Osteocyte (in vitro differentiated cells): ENCODE measurements at places on chromosomes 5 and 9. TPM values are rescaled to one million over a fixed set of nuclear protein-coding genes. Genes with fewer than 3 reads are reported as not detected.

DNA sequence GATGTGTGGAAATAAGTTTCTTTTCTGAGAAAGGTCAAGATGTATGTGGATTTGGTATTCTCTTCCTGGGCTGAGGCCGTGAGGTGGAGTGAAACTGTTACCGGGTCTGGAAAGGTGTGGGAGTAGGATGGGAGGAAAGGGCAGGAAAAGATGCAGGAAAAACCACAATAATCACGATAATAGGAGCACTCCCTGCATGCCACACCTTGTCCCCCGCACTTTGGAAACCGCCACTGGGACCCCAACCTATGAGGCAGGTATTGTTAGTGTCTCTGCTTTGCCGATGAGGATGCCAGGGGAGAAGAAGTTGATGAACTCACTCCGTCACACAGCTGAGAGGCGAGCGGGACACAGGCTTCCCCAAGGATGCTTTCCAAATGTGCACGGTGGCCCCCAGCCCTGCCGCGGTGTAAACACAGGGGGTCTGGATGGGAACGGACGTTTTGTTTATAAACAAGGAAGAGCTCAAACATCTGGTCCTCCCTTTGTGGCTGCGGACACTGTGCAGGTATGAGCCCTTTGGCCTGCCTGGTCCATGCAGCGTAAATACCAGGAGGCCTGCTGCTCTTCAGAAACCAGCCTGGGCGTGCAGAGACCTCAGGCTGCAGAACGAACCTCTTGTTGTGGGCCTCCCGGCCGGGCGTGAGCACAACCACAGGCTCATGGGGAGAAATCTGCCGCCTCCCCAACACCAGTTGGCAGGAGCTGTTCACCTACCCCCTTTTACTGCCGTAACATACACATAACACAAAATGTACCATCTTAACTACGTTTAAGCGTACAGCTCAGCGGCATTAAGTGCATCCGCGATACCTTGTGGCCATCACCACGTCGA lies 126.7 kb downstream of the COL23A1 start:
- H3K4me3 ChIP-seq, result no peak overlapping the region
- no peaks in the 10 kb centered on the region for H3K36me3 ChIP-seq
- DNase-seq, result peak; percentile 74

GRCh38 chr9:76581731-76582130 lies 122.7 kb downstream of the GCNT1 start:
- no peaks in the 10 kb centered on the region for H3K36me3 ChIP-seq
- no peak overlapping the region for H3K4me3 ChIP-seq
- peaks cover 10% of the 10 kb centered on the region for H3K4me1 ChIP-seq
- H3K27ac ChIP-seq, result no peak overlapping the region
- no peaks in the 10 kb centered on the region for H3K27me3 ChIP-seq
- peak; percentile 56 for DNase-seq

- H3K4me3 ChIP-seq, result no peak overlapping the region
- no peaks in the 10 kb centered on the region for H3K4me1 ChIP-seq
- H3K27me3 ChIP-seq, result no peaks in the 10 kb centered on the region
- DNase-seq, result no peak
- H3K27ac ChIP-seq, result no peak overlapping the region
Observed at GRCh38 chr5:23367874-23368273, 139.5 kb upstream of the PRDM9 start.

GRCh38 chr5:67774786-67775185 lies 440.8 kb upstream of the PIK3R1 start:
- no peak for DNase-seq
- no peaks in the 10 kb centered on the region for H3K4me1 ChIP-seq
- H3K36me3 ChIP-seq, result no peaks in the 10 kb centered on the region
- H3K27ac ChIP-seq, result no peak overlapping the region
- H3K4me3 ChIP-seq, result no peak overlapping the region

GRCh38 chr9:755454-756381 lies 85.8 kb upstream of the DMRT1 start:
- H3K27me3 ChIP-seq, result peaks cover 17% of the 10 kb centered on the region
- H3K4me3 ChIP-seq, result no peak overlapping the region
- H3K4me1 ChIP-seq, result peaks cover 28% of the 10 kb centered on the region
- no peak overlapping the region for H3K27ac ChIP-seq

GRCh38 chr9:98652741-98653140 lies 56.0 kb downstream of the GABBR2 start:
- H3K27me3 ChIP-seq, result peaks cover 17% of the 10 kb centered on the region
- H3K36me3 ChIP-seq, result no peaks in the 10 kb centered on the region
- H3K4me3 ChIP-seq, result no peak overlapping the region
- no peak for DNase-seq
- H3K4me1 ChIP-seq, result no peaks in the 10 kb centered on the region

DNA sequence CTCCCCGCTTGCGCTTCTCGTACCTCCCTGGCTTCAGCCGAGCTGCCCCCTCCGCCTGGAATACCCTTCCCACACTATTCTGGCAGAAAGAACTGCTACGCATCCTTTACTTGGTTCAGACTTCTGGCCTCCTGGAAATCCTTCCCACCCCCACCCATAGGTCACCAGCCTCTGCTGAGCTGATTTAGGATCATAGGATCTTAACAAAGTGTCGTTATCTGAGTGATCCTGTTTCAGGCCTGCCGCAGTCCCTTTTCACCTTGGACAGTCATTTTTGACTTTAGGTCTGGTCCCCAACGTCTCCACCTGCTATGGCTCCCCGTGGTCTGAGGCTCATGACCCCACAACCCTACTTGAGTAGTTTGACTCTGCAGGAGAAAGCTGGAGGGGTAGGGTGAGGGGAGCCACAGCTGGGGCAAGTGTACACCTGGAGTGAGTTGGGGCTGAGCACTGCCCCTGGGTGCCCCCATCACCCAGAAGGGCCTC lies 27.3 kb downstream of the EGR1 start:
- DNase-seq, result no peak
- H3K4me1 ChIP-seq, result peaks cover 11% of the 10 kb centered on the region
- no peaks in the 10 kb centered on the region for H3K36me3 ChIP-seq
- peak overlapping the region; percentile 76 for H3K4me3 ChIP-seq
- H3K27me3 ChIP-seq, result peaks cover 25% of the 10 kb centered on the region

- H3K27me3 ChIP-seq, result peaks cover 60% of the 10 kb centered on the region
- no peak overlapping the region for H3K27ac ChIP-seq
- H3K36me3 ChIP-seq, result peaks cover 2% of the 10 kb centered on the region
- no peak for DNase-seq
Observed at GRCh38 chr9:90641086-90641485, 1.5 kb downstream of the DIRAS2 start.

DNA sequence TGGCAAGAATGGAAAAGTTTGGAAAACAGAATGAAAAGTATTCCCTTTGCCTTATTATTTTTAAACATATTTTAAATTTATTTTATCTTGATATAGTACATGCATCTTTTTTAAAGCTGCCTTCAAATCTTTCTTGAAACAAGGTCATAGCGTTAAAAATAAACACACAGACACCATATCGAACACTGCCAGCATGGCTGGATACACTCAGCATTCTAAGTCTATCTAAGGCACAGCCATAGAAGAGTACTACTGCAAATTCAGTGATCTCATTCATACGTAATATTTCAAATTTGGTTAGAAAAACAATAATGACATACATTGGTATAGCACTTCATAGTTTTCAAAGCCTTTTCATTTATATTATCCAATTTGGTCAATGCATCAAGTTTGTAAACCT lies 57.5 kb downstream of the EPB41L4B start:
- no peaks in the 10 kb centered on the region for H3K27me3 ChIP-seq
- no peak for DNase-seq
- no peak overlapping the region for H3K4me3 ChIP-seq
- H3K36me3 ChIP-seq, result peaks cover 13% of the 10 kb centered on the region
- H3K4me1 ChIP-seq, result peaks cover 6% of the 10 kb centered on the region

DNA sequence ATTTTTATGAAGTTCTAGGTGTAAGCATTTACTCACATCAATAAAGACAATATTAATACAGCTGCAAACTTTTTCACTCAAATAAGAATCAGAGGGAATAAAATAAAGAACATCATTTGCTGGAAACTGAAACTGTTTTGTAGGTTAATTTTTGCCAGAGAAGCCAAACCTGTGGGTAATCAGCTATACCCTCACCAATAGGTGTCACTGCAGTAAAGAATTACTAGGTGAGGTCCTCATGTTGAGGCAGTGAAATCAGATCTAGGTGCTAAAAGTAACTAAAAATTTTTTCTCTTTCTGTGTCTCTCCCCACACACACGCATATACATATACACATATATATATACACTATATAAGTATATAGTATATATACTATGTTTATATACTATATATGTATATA lies 1016.3 kb upstream of the SEMA6A start:
- no peak for DNase-seq
- H3K4me3 ChIP-seq, result no peak overlapping the region
- no peaks in the 10 kb centered on the region for H3K27me3 ChIP-seq
- no peaks in the 10 kb centered on the region for H3K36me3 ChIP-seq

DNA sequence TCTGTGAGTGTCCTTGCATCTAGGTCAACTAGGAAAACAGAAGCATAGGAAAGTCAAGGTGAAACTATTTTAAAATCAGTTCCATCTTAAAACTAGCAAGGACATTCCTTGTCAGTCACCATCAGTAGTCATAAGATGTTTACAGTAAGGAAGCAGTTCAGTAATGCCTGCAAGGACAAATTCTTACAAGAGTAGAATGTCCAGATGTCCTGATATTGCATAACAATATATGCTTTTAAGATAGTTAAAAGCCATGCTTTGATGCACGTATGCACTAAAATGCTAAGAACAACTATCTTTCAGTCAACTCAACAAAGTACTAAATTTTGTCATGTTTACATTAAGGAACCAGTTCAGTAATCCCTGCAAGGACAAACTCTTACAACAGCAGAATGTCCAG lies 11.3 kb upstream of the SVEP1 start:
- H3K4me1 ChIP-seq, result peaks cover 7% of the 10 kb centered on the region
- no peak for DNase-seq
- no peak overlapping the region for H3K27ac ChIP-seq
- H3K36me3 ChIP-seq, result peaks cover 4% of the 10 kb centered on the region

DNA sequence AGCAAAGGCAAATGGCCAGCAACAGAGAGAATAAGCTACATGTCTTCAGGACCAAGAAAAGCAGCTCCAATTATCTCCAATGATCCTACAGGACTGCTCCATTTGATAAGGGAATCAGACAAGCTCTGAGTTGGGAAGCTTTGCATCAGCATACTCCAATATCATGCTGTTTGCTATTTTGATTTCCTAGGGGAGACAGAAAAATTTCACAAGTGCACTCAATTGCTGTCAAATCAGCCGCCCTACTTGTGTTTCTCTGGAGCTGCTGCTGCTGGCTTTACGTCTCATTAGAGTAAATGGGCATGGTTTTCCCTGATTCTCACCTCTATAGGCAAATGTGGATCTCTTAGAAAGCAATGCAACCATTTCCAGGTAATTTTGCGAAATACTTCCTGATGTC lies 201.7 kb downstream of the PRELID2 start:
- no peak overlapping the region for H3K4me3 ChIP-seq
- DNase-seq, result no peak
- no peak overlapping the region for H3K27ac ChIP-seq
- no peaks in the 10 kb centered on the region for H3K36me3 ChIP-seq
- H3K27me3 ChIP-seq, result no peaks in the 10 kb centered on the region

DNA sequence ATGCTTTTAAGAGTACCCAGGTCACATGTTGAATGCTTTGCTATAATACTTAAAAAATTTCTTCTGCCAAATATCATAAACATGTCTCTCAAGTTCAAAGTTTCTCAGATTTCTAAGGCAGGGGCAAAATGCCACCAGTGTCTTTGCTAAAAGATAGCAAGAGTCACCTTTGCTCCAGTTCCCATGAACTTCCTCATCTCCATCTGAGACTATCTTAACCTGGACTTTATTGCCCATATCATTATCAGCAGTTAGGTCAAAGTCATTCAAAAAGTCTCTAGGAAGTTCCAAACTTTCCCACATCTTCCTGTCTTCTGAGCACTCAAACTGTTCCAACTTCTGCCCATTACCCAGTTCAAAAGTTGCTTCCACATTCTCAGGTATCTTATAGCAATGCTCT lies 307.6 kb upstream of the TNC start:
- H3K27ac ChIP-seq, result no peak overlapping the region
- H3K36me3 ChIP-seq, result no peaks in the 10 kb centered on the region
- no peak overlapping the region for H3K4me3 ChIP-seq
- H3K27me3 ChIP-seq, result no peaks in the 10 kb centered on the region

GRCh38 chr9:10858817-10859216 lies 246.0 kb upstream of the PTPRD start:
- no peak overlapping the region for H3K27ac ChIP-seq
- no peaks in the 10 kb centered on the region for H3K27me3 ChIP-seq

DNA sequence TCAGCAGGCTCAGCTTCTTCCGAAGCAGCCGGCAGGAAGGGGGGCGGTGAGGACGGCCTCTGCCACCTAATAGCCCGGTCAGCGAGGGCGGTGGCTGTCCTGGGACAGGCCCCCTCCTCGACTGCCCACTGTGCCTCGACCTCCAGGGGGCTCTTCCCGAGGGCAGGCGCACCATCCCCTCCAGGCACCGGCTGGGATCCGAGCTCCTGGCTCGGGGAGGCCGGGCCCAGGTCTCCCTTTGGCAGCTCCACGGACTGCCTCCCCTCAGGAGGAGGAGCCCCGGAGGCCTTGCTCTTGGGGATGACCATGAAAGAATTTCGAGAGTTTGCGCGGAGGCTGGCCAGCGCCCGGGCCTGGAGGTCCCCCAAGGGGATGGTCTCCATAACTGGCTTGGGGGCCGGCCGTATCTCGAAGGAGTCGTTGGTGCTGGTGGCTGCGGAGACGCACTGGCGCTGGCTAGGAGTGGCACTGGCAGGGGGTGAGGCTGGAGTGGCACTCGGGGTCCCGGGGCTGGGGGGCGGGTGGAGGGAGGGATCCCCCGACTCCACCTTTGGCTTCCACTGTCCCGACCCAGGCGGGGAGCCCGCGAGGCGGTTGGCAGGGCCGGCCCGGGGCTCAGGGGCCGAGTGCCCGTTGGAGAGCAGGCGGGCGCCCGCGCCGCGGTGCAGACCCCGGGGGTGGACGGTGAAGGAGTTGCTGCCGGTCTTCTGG lies 975 bp downstream of the TPRN start:
- H3K4me1 ChIP-seq, result peaks cover 43% of the 10 kb centered on the region
- H3K27me3 ChIP-seq, result no peaks in the 10 kb centered on the region
- H3K4me3 ChIP-seq, result peak overlapping the region; percentile 82
- H3K36me3 ChIP-seq, result no peaks in the 10 kb centered on the region

- no peak overlapping the region for H3K4me3 ChIP-seq
- no peaks in the 10 kb centered on the region for H3K27me3 ChIP-seq
- H3K4me1 ChIP-seq, result no peaks in the 10 kb centered on the region
- H3K36me3 ChIP-seq, result peaks cover 2% of the 10 kb centered on the region
- H3K27ac ChIP-seq, result no peak overlapping the region
Observed at GRCh38 chr9:116133163-116133562, 20.4 kb upstream of the PAPPA start.

DNA sequence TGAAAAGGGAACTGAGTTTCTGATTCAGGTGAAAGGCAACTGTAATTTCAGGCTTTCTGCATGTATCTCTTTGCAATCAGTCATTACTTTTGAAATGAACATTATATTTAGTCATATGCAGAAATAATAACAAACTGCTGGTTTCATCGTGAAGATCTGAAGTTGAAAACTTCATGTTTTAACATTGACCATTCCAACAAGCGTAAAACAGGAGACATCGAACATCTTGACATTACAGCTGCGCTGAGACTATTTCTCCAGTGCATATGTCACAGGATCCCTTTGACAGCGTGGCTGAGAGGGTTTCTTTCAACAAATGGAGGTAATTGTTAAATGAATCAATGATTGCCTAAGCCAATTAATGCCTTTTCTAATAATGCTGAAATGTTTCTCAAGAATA lies 38.2 kb upstream of the ZSWIM6 start:
- peaks cover 29% of the 10 kb centered on the region for H3K4me1 ChIP-seq
- no peak overlapping the region for H3K27ac ChIP-seq
- DNase-seq, result no peak
- H3K4me3 ChIP-seq, result no peak overlapping the region
- no peaks in the 10 kb centered on the region for H3K36me3 ChIP-seq

The FOXD4L4 gene
- total RNA-seq, result not detected in 2 replicates

The PRSS3 gene
- total RNA-seq, result not detected in 2 replicates

The SIT1 gene
- not detected in 2 replicates for total RNA-seq

The NPR3 gene
- 92.2 and 97.4 TPM in 2 replicates for total RNA-seq

The STKLD1 gene
- 3.5 and 5.1 TPM in 2 replicates for total RNA-seq

The TERT gene
- not detected in 2 replicates for total RNA-seq

The MLANA gene
- not detected in 2 replicates for total RNA-seq

The PCDHGA6 gene
- 0.18 and 0.21 TPM in 2 replicates for total RNA-seq

The TLX3 gene
- total RNA-seq, result not detected in 2 replicates
